NCI-H1092 treated with DMSO at 0.1 percent for 48 hours (cell line): ENCODE measurements at places on chromosomes 7 and 10.

DNA sequence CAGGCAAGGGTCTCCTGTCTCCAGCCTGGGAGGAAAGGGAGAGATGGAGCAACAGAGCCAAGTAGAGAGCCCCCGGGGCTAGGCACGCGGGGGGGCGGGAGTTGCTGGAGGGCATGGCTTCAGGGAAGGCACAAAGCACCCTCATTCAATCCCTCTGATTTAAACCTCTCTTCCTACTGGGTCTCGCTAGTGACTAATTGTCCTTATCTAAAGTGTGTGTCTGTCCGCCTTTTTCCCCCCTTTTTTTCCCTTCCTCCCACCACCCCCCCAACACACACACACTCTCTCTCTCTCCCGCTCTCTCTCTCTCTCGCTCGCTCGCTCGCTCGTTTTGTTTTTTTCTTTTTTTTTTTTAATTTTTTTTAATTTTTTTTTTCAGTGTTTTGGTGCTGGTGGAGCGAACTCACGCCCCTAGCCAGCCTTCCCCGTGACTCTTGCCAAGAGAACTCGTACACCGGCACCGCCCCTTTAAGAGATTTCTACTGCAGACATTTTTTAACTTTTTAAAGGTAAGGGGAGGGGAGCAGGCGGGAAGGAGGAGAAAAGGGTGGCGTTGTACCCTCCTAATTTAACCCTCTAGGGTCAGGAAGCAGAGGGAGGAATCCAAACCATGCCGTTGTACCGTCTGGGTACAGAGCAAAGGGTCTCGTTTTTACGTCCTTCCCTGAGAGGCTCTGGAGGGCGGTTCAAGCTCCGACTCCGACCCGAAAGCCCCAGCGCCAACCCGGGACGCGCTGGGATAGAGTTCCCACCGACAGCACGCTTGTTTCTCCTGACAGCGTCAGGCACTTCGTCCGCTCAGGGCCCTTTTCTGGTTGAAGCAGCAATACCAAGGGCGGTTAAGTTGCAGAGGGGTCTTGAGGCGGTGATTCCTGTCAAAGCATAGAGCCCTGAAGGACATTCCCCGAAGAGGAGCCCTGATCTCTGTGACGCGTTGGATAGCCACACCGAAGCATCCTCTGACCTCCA is at the start of gene HPSE2:
Gene HPSE2, minus strand, starts transcription at position 195 of the 969 bp plus-strand sequence.
- no peak for DNase-seq

DNA sequence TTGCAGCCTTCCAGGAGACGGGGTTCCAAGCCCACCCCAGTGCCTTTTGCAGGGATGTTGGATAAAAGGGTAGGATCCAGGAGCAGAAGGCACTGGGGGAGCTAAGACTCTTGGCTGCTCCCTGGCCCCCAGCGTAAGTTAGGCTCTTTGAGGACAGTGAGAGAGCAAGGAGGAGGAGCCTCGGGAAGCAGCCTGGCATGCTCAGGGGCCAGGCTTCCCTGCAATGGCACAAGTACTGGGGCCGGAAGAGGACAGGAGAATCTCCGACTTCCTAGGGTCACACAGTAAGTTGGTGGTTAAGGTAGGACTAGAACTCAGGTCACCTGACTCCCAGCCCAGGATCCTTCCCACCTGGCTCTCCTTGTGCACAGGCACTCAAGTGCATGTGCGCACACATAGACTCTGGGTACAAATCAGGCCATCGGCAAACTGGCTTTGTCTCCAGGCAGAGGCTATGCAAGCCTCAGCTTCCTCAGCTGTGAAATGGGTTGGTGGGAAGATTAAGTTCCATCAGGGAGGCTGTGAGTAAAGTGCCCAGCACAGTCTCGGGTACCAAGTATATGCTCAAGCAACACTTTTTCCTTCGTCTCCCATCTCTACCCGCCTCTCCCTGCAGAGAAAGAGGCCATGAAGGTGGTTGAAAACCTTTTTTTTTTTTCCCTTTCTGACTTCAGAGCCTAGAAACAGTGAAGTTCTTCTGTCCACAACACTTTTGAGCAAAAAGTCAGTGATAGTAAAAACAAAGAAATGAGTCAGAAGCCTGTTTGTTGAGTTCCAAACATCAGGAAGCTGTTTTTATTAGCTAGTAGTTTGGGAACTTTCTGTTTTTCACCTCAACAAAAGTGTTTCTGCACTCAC is 79.1 kb downstream of the NEURL1 start:
- no peak for DNase-seq

DNA sequence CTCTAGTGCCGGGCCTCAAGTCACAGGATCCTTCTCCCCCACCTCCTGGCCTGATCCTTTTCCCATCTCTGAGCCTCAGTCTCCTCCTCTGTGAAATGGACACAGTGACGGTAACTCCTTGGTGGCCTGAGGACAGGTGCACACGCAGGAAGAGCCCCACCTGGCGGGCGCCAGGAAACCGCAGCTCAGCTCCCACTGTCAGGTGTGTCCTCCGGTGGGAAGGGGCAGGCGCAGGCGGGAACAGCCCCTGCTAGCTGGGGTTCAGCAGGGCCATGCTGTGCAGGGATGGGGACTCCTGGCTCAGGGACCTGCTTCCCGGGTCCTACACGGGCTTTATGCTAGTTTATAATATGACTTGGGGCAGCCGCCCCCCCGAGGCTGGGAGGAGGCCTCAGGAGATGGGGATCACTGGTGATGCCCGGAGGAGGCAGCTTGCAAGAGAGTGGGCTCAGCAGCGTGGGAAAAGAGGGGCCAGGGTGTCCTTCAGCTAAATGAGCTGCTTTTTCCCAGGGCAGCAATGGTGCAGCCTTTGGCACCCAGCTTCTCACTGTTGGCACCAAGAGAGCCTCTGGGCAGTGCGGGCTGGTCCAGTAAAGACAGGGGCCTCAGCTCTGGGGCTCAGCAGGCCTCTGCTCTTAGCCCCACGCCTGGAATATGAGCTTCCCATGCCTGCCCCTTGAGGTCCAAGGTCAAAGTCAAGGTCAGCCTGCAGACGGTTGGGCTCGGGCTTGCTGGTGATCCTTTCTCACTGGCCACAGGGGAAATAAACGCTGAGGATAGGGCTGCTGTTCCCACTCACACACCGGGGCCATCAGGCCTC is 68.0 kb upstream of the FAM20C start:
- DNase-seq: no peak

- no peak for DNase-seq
Observed at GRCh38 chr7:18177815-18178660, 150.4 kb upstream of the PRPS1L1 start.

DNA sequence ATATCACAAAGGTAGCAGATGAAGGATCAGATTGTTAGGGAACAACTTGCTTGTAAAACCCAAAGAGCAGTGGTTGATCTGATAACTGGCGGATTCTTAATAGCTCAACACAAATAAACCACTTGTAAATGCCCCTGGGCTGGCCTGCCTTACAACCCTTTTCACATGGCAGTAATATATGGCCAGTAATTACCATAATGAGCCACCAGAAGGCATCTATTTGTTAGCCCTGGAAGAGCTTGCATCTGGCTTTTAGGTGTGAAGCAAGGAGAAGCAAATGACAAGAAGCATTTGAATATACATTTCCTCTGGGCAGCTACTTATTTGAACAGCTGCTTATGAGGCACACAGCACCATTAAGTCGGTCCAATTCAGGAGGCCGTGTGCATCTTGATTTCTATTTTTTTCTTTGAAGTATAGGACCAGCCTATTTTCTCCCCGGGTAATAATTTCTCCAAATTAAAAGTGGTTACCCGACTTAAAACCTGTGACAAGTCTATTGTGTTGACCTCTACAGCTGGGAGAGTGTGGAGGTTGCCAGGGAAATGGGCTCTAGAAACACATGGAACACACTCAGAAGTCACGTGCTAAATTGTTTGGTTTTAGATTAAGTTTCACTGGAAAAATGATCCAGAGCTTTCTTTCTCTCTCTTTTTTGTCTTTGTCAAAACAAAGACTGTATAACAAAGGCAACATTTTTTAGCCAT is 113.4 kb downstream of the SEM1 start:
- DNase-seq: peak; percentile 100

- DNase-seq: no peak
Observed at GRCh38 chr7:27686315-27686714, 23.6 kb upstream of the HIBADH start.

GRCh38 chr7:91050677-91051076 is 213.6 kb upstream of the FZD1 start:
- no peak for DNase-seq

DNA sequence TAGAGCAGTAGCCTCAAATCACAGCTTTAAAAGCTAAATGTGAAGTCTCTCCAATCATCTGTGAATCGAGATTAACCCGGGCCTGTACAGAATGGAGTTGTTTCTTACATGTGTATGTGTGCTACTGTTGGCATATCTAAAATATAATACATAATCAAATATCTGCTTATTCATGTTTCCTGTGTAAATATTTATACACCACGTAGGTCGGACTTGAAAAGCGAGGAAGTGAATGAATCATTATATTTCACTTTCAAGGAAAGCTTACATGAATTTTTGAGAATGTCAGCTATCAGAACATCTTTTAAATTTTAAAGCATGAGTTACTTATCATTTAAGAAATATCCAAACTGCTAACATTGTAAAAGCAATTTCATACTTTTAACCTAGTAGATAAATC is 233.3 kb downstream of the SLC25A13 start:
- peak; percentile 20 for DNase-seq
